Thoracic aorta (tissue), 2 donors: ENCODE measurements at places on chromosomes 1 and 21. TPM values are rescaled to one million over a fixed set of nuclear protein-coding genes. Genes with fewer than 3 reads are reported as not detected.
A peak's percentile ranks its signal among the peaks of the same experiment; 100 is the strongest.

DNA sequence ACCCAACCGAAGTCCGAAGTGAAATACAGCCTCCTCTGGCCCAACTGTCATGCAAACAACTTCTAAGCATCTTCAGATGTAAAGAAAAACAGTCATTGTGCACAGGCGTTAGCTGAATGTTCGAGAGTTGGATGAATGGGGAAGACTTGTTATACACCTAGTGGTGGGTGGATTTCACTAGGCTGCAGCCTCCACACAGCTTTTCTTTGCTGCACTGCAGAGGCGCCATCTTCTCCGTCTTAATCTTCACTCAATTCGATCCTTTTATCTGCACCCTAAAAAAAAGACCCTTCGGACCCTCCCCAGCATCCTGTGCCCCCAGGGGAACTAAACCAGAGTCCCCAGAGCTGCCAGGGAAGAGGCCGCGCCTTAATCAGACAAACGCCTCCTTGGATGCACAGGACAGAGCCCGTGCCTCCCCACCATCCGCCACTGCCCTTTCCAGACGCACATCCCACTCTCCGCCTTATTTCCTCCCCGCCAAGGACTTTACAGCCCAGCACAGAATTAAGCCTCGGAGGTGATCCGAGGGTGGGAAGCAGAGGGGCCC, 1.4 kb downstream of the APP start:
- H3K4me3 ChIP-seq: peak overlapping the region; percentile 84
- H3K4me1 ChIP-seq: peaks cover 27% of the 10 kb centered on the region
- H3K27ac ChIP-seq: peak overlapping the region; percentile 85
- no peaks in the 10 kb centered on the region for H3K36me3 ChIP-seq

DNA sequence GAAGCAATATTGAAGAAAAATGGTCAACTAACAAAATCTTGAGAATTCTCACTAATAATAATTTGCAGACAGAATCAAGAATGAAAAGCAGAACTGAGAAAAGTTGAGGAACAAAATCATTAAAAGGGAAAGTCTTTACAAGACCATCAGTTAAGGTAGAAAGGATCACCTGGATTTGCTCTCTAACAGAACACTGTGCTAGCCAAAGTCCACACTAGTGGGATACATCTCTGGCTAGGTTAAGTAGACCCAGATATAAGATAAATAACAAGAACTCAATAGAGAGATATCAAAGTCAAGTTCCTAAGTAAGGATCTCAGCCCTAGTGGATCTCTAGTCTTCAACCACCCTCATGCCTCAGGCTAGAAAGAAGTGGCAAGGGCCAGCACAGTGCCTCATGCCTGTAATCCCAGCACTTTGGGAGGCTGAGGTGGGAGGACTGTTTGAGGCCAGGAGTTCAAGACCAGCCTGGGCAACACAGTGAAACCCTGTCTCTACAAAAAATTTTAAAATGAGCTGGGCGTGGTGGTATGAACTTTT, 19.6 kb downstream of the IPP start:
- no peaks in the 10 kb centered on the region for H3K4me1 ChIP-seq
- H3K27me3 ChIP-seq: no peaks in the 10 kb centered on the region
- no peak overlapping the region for H3K27ac ChIP-seq
- H3K36me3 ChIP-seq: peaks cover 3% of the 10 kb centered on the region
- H3K4me3 ChIP-seq: no peak overlapping the region
- no peak for DNase-seq

DNA sequence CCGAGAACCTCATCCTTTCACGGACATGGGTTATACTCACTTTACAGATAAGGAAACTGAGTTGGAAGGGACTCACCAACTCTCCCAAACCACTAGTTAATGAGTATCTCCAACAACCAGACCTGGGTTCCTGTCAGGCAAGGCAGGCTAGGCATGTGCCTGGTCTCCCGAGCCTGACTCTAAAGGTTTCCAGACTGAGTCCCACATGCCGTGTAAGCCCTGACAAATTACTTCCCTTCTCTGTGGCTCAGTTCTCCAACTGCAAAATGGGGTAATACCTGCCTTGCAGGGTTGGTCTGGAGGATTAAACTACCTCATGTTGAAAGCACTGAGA, 34.3 kb downstream of the SSBP3 start:
- H3K27ac ChIP-seq: no peak overlapping the region
- H3K4me3 ChIP-seq: no peak overlapping the region
- no peaks in the 10 kb centered on the region for H3K27me3 ChIP-seq

DNA sequence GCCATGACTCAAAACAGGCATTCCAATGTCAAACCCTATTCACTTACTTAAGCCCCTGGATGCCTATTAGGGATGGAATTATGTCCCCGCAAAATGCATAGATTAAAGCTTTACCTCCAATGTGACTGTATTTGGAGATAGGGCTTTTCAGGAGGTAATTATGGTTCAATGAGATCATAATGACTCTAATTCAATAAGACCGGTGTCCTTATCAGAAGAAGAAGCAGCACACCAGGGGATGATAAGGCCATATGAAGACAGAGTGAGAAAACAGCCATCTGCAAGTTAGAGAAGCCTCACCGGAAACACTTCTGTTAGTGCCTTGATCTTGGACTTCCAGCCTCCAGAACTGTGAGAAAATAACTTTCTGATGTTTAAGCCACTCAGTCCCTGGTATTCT, 1131.8 kb upstream of the TMPRSS15 start:
- no peaks in the 10 kb centered on the region for H3K36me3 ChIP-seq
- no peaks in the 10 kb centered on the region for H3K4me1 ChIP-seq
- no peak overlapping the region for H3K27ac ChIP-seq
- DNase-seq: no peak

- H3K36me3 ChIP-seq: peaks cover 19% of the 10 kb centered on the region
- peaks cover 86% of the 10 kb centered on the region for H3K4me1 ChIP-seq
- no peaks in the 10 kb centered on the region for H3K27me3 ChIP-seq
Observed at GRCh38 chr1:40984066-40984465, 4.6 kb downstream of the CTPS1 start.

GRCh38 chr21:33908760-33909159, 6.8 kb downstream of the ATP5PO start:
- H3K27me3 ChIP-seq: no peaks in the 10 kb centered on the region
- H3K27ac ChIP-seq: no peak overlapping the region
- no peak overlapping the region for H3K4me3 ChIP-seq

GRCh38 chr1:169451218-169451824, 24.0 kb upstream of the CCDC181 start:
- no peak overlapping the region for H3K4me3 ChIP-seq
- H3K27ac ChIP-seq: no peak overlapping the region
- no peaks in the 10 kb centered on the region for H3K27me3 ChIP-seq
- no peak for DNase-seq
- no peaks in the 10 kb centered on the region for H3K36me3 ChIP-seq

DNA sequence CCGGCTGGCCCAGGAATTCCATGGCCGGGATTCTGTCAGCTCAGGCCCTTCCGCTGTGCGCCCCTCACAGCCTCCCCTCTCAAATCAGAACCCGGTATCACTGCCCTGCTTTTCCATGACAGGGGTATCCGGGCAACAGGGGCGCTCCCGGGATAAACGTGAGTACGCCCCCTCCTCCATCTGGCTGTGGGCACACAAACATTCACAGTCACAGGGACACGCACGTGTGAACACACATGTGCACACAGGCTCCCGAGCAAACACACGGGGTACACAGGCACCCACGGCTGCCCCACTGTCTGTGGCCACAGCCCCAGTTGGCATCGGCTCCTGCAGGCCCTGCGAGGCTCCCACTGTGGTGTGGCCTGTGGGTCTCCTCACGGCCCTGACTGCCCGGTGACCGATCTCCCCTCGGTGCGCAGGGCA, 16.7 kb downstream of the COL6A1 start:
- peaks cover 80% of the 10 kb centered on the region for H3K36me3 ChIP-seq
- no peak for DNase-seq
- peaks cover 5% of the 10 kb centered on the region for H3K4me1 ChIP-seq

GRCh38 chr1:60133000-60133673, 59.6 kb upstream of the C1orf87 start:
- H3K27ac ChIP-seq: peak overlapping the region; percentile 67
- no peaks in the 10 kb centered on the region for H3K36me3 ChIP-seq
- no peaks in the 10 kb centered on the region for H3K27me3 ChIP-seq
- H3K4me1 ChIP-seq: peaks cover 13% of the 10 kb centered on the region

- H3K4me1 ChIP-seq: peaks cover 4% of the 10 kb centered on the region
- H3K27ac ChIP-seq: no peak overlapping the region
- H3K27me3 ChIP-seq: no peaks in the 10 kb centered on the region
- DNase-seq: no peak
- no peaks in the 10 kb centered on the region for H3K36me3 ChIP-seq
- H3K4me3 ChIP-seq: no peak overlapping the region
Observed at GRCh38 chr1:41394369-41394744, 33.1 kb downstream of the FOXO6 start.

DNA sequence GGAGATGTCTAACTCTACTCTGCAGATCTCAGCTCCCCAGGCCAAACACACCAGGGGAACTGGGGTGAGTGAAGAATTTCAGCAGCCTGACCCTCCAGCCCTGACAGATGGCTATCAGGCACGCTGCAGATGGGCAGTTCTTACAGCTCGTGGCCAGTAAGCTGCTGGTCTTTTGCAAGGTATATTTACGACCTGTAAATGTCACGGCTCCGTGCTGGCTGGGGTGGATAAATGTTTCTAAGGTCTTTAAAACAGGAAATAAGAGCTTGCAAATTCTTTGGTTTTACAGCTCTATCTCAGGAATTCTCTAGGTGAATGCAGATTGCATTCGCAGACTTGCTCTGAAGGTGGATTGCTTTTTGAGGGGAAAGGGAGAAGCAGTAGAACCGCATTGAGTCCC, 10.1 kb downstream of the DOP1B start:
- DNase-seq: no peak
- H3K4me3 ChIP-seq: no peak overlapping the region
- H3K27me3 ChIP-seq: no peaks in the 10 kb centered on the region
- H3K36me3 ChIP-seq: peaks cover 12% of the 10 kb centered on the region
- H3K4me1 ChIP-seq: no peaks in the 10 kb centered on the region
- no peak overlapping the region for H3K27ac ChIP-seq

- H3K4me3 ChIP-seq: no peak overlapping the region
- H3K27ac ChIP-seq: no peak overlapping the region
- no peaks in the 10 kb centered on the region for H3K4me1 ChIP-seq
- no peaks in the 10 kb centered on the region for H3K27me3 ChIP-seq
- DNase-seq: no peak
Observed at GRCh38 chr1:176949033-176949662, 215.4 kb downstream of the ASTN1 start.

DNA sequence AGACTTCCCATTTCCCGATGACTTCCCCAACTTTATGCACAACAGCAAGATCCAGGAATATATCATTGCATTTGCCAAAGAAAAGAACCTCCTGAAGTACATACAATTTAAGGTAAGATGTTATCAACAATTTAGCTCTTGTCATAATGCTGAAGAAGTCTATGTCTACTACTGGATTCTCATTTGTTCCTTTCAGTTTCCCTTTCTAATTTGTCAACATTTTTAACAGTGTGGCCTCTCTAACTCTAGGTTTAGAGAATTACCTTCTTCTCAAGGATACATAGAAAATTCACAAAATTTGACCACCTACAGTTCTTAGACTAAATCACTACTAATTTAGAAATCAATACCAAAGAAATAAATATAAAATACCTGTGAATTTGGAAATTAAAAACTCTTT, 13.2 kb downstream of the FMO3 start:
- H3K4me1 ChIP-seq: peaks cover 17% of the 10 kb centered on the region
- H3K27ac ChIP-seq: no peak overlapping the region
- no peak overlapping the region for H3K4me3 ChIP-seq
- no peaks in the 10 kb centered on the region for H3K27me3 ChIP-seq
- DNase-seq: no peak
- H3K36me3 ChIP-seq: no peaks in the 10 kb centered on the region

- H3K36me3 ChIP-seq: no peaks in the 10 kb centered on the region
- no peak overlapping the region for H3K27ac ChIP-seq
- DNase-seq: no peak
- no peaks in the 10 kb centered on the region for H3K27me3 ChIP-seq
Observed at GRCh38 chr1:159931101-159931794, 5.9 kb upstream of the TAGLN2 start.

DNA sequence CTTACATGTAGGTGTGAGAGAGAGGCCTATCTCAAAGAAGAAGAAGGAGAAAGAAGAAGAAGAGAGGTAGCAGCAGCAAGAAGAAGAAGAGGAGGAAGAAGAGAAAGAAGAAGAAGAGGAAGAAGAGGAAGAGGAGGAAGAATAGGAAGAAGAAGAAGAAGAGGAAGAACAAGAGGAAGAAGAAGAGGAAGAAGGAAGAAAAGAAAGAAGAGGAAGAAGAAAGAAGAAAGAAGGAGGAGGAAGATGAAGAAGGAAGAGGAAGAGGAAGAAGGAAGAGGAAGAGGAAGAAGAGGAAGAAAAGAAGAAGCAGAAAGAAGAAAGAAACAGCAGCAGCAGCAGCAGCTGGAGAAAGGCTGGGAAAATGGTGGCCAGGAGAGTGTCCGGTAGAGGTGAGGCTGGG, 10.3 kb upstream of the AZIN2 start:
- no peak overlapping the region for H3K4me3 ChIP-seq
- H3K4me1 ChIP-seq: no peaks in the 10 kb centered on the region
- no peaks in the 10 kb centered on the region for H3K27me3 ChIP-seq
- no peaks in the 10 kb centered on the region for H3K36me3 ChIP-seq
- DNase-seq: no peak

- H3K27ac ChIP-seq: peak overlapping the region; percentile 91
- no peak for DNase-seq
- peaks cover 24% of the 10 kb centered on the region for H3K4me1 ChIP-seq
- no peaks in the 10 kb centered on the region for H3K27me3 ChIP-seq
Observed at GRCh38 chr1:24641646-24642151, 1.4 kb upstream of the SRRM1 start.

- H3K4me1 ChIP-seq: no peaks in the 10 kb centered on the region
- H3K27me3 ChIP-seq: no peaks in the 10 kb centered on the region
- H3K4me3 ChIP-seq: no peak overlapping the region
- no peaks in the 10 kb centered on the region for H3K36me3 ChIP-seq
Observed at GRCh38 chr1:4665456-4665855, 11.0 kb downstream of the AJAP1 start.

The CELA2A gene
- total RNA-seq: not detected

The G0S2 gene
- total RNA-seq: 11.0 TPM

The CCDC185 gene
- not detected for total RNA-seq

The S100A3 gene
- 3.1 TPM for total RNA-seq

The TRIM17 gene
- 0.56 TPM for total RNA-seq

The SLC2A5 gene
- total RNA-seq: 3.9 TPM

The TSPAN1 gene
- total RNA-seq: 7.0 TPM

The CFAP126 gene
- total RNA-seq: not detected

The TCHHL1 gene
- not detected for total RNA-seq

The FCAMR gene
- not detected for total RNA-seq

The RXFP4 gene
- not detected for total RNA-seq

The MLLT11 gene
- total RNA-seq: 3.1 TPM

The OR14K1 gene
- total RNA-seq: not detected

The DUSP12 gene
- 17.3 TPM for total RNA-seq

The MMEL1 gene
- not detected for total RNA-seq

The OLIG1 gene
- total RNA-seq: not detected

The TSPEAR gene
- not detected for total RNA-seq

The KRTAP20-2 gene
- total RNA-seq: not detected
